Endothelial cell of umbilical vein (primary cell): ENCODE measurements at places on chromosomes 2 and 18. TPM values are rescaled to one million over a fixed set of nuclear protein-coding genes. Genes with fewer than 3 reads are reported as not detected.

- DNase-seq: peak; percentile 73
Observed at GRCh38 chr2:164917296-164917903, 37.9 kb downstream of the SLC38A11 start.

DNA sequence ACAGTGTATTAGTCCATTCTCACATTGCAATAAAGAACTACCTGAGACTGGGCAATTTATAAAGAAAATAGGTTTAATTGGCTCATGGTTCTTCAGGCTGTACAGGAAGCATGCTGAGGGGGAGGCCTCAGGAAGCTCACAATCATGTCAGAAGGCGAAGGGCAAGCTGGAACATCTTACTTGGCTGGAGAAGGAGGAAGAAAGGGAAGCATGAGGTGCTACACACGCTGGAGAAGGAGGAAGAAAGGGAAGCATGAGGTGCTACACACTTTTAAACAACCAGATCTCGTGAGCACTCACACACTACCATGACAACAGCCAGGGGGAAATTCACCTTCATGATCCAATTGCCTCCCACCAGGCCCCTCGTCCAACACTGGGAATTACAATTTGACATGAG lies 95.3 kb upstream of the FAM110C start:
- DNase-seq: no peak

DNA sequence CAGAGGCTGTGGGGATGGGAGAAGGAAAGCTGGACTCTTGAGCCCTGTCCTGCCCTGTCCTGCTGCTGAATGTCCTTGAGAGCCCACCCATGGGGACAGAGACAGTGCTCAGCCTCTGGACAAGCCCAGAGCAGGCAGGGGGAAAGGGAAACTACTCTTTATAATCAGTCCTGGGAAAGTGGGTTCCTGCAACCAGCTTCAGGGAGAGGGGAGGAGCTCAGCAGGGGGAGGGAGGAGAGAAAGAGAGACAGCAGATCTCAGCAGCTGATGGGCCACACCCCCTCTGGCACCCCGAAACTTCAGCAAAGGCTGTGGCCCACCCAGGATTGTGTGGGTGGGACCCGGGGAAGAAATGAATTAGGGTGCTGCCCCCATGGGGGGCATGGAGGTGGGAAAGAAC lies 11.6 kb downstream of the ECEL1 start:
- no peak for DNase-seq

VWC2L gene
- polyA plus RNA-seq: not detected in 2 replicates

CHPF gene
- 0.32 and 0.72 TPM in 2 replicates for polyA plus RNA-seq

DNA sequence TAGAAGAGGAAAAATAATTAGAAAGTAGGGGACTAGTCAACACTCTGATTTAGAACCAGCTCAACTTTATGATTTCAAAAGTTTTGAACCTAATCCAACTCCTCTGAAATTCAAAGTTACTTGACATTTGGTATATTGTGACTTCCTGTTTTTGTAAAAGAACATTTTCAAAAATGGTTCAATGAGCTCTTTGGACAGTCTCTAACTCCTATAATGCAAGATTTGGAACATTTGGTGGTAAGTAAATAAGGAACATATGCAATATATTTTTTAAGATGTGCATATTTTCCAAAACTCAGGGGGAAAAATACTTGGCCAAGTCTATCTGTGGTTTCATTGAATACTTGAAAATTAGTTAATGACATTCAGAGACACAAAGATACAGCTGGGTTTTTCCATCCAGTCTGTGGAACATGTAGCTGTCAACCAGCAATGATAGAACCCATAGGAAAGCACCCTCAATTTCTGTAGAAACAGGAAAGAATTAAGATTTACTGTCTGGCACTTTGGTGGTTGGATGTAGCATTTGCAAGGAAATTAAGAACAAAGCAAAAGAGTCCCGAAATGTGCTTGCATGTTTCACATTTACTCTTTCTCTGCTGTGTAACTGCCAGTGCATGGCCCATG lies 17.0 kb upstream of the ANKRD44 start:
- DNase-seq: no peak
